ENCODE measurements at places on chromosomes 6 and 20.

GRCh38 chr6:51788121-51788520, 299.3 kb downstream of the PKHD1 start:
- no peak for DNase-seq

DNA sequence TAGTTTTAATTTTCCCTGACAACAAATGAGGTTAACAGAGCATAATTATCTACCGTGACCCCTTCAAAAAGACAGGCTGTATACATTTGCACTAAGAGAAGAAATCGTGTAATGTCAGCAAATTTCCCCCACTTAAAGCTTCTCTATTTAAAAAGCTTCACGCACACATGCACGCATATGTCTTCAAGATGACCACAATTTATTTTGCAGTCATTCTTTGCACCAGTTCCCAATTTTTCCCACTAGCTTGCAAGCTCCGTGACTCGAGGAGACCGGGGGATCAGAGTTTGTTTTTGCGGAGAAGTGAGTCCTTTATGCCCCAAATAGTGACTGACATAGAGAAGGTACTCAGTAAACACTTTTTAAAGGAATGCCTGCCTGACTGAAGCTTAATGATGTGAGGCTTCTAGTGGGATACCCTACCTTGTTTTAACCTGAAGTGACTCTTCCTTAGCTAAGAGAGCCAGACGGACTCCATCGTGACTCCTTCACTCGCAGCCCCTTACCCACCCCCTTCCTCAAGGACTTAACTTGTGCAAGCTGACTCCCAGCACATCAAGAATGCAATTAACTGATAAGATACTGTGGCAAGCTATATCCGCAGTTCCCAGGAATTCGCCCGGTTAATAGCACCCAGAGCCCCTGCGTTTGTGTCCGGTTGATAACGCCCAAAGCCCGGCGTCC, 9.3 kb upstream of the NQO2 start:
- DNase-seq = no peak

- no peak for DNase-seq
Observed at GRCh38 chr6:157292202-157292601, 31.1 kb downstream of the TMEM242 start.

DNA sequence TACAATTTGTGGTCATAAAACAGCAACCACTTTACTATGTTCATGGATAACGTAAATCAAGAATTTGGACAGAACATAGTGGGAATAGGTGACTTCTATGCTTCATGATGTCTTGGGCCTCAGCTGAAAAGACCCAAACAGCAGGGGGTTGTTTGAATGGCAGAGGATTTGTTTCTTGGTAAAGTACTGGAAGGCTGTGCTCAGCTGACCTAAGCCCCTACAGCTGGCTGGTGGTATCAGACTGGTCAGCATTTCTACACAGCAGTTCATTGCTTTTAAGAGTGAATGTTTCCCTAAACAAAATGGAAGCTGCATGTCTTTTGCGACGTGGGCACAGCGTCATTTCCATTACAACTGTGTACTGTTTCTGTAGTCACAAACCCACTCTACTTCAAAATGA, 148.5 kb upstream of the DEFB112 start:
- no peak for DNase-seq

GRCh38 chr6:135002974-135003703, 51.5 kb downstream of the HBS1L start:
- DNase-seq = no peak

DNA sequence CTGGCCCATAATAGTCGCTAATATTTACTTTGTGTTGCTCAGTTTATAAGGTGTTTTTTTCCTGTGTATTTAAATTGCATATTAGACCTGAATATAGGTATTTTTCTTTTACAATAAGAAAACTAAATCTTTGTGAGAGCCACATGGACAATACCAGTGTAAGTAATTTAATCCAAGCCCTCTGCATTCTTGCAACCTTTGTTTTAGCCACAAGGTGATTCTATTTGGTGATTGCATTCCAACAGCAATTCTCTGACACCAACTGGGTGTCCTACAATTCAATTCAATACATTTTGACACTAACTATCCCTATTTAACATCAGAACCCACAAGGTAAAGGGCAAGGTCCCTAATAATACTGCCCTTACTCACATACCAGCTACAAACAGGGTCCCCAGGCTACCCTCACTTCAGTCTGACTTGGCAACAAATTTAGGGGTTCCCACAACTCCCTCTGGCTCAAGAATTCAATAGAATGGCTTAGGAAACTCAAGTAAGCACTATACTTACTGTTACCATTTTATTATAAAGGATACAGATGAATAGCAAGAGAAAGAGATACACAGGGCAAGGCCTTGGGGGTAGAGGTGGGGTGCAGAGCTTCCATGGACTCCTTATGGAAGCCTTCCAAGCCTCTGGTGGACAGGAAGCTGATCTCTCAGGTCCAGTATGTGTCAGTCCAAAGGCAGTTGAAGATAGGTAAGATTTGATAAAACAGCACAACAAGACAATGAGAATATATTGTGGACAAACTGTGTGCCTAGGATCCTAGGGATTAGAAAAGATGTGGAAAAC, 169.3 kb downstream of the CD83 start:
- no peak for DNase-seq

GRCh38 chr6:142289687-142290086, 12.1 kb upstream of the ADGRG6 start:
- DNase-seq = no peak

DNA sequence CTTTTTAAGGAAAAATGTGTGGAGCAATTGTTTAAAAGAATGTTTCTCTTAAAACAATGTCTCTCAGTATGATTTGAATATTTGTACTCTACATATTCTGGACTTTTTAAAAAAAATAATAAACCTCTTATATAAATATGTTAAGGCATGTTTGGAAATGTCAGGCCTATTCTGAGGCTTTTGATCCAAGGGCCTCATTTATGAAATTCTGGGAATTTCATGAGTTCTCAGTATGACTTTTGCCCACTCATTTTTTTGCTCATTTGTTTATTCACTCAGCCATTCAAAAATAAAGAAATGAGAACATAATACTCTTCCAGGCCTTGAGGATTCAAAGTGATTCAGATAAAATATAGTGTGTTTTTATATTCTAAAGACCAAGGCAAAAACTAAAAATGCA, 60.4 kb downstream of the DOK5 start:
- DNase-seq = no peak

GRCh38 chr6:39576556-39577303, 148.5 kb downstream of the KIF6 start:
- no peak for DNase-seq

GRCh38 chr6:25381077-25381476, 101.9 kb downstream of the CARMIL1 start:
- DNase-seq = no peak

DNA sequence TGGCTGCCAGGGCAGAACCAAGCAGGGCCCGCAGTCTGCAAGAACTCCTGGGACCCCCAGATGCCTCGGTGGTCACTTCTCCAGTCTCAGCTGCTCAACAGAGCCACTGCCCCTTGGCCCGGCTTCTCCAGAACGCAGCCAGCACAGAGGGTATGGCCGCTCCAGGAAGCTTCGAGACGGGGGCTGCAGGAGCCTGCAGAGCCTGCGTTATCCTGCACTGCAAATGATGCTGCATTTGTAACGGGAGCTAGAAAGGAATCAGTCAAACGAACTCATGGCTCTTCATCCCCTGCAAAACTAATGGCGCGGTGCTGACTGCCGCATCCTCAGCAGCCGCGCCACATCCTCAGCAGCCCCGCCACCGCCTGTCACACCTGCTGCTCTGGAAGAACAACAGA, 254.9 kb downstream of the TAF4 start:
- DNase-seq = no peak

DNA sequence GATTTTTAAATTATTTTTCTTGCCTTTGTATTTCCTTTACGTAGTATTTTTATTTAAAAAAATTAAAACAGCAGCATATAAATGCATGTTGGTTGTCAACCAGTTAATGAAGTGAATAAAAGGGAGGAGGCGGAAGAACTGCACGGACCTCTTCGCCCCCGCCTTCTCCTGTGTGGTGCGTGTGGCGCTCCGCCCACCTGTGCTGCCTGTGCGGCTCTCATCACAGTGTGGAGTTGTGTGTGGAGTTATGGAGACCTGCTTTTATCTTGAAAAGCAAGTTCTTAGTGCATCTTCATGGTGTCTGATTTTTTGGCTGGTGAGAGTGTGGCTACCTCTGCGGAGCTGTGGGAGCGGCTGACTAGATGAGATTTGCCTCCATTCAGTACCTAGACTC, 58.4 kb downstream of the PTPN1 start:
- no peak for DNase-seq

DNA sequence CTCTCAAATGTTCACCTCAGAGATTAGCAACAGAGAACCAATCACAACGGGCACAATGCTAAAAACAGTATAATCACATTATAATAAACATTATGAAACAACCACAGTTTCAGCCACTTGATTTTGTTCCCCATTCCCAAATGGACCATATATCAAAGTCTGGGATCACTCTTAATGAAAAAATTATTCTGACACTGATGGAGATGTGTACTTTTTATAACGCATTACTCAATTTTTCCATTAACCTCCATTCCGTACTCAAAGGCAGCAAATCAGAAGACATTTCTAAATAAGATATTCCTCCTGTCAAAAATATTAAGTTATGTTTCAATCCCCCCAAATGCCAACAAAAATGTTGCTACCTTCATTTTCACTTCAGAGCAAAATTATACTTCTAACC, 2.8 kb downstream of the CPNE1 start:
- no peak for DNase-seq

- DNase-seq = no peak
Observed at GRCh38 chr6:142413111-142413510, 111.3 kb downstream of the ADGRG6 start.

DNA sequence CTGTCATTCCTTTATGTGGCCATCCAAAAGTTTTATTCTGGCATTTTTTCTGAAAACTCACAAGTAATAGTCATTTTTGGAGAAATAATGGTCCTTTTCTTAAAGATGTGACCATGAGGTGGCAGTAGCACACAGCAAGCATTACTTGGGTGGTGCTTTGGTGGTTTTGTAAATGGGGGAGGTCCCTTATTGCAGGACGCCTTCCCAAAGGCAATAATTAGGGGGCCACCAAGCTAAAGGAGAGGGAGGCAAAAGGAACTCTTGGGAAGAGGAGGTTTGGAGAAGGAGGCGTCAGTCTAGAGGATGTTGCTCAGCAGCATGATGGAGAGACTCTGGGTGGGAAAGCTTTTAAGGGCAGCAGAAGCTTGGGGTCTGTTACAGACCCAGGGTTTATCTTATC, 422.6 kb upstream of the MMS22L start:
- DNase-seq = no peak

DNA sequence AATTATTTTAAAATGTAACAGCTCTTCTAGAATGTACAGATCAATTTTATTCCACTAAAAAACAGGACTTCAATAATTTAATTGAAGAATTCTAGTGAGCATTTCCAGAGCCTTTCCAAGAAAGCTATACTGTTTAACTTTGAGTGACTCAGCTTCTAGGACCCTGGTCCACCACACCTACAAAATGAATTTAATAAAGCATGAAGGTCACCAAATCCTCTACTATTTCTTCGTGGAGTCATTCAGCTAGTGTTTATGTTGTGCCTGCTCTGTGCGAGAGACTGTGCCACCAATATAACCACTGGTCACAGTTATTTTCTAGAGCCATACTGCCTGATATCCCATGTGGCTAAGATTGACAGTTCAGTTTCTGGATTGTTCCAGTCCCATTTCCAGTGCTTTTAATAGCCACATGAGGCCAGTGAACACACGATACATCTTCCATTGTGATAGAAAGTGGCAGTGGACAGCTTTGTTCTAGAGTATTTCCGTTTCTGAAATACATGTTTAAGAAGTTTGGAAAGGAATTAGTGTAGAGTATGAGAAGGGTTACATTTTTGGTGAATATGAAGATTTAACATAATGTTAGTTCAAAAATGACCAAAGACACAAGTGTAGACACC, 160.7 kb downstream of the MTHFD1L start:
- no peak for DNase-seq

- no peak for DNase-seq
Observed at GRCh38 chr6:73180076-73180738, 45.1 kb downstream of the KHDC1L start.

DNA sequence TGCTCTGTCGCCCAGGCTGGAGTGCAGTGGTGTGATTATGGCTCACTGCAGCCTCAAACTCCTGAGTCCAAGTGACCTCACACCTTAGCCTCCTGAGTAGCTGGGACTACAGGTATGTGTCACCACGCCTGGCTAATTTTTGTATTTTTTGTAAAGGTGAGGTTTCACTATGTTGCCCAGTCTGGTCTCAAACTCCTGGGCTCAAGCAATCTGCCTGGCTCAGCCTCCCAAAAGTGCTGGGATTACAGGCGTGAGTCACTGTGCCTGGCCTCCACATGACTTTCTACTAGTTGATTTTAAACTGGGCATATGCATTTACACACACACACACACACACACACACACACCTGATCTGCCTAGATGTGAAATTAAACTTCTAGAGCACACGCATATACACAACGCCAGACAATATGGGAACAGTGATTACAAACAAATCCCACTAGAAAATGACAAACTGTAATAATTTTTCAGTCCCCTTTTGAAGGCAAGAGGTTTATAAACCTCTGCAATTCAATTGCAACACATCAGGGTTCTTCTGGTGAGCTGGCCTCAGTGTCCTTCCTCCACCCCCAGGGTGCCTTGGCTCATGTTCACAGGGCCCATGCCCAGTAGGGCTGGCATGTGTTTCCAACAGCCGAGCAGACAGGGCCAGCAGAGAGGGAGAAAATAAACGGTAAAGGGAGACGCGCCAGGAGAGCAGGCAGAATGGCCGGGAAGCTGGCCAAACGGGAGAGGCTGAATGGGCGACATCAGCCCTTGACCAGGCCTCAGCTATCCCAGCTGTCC, 31.2 kb downstream of the PARD6B start:
- no peak for DNase-seq

DNA sequence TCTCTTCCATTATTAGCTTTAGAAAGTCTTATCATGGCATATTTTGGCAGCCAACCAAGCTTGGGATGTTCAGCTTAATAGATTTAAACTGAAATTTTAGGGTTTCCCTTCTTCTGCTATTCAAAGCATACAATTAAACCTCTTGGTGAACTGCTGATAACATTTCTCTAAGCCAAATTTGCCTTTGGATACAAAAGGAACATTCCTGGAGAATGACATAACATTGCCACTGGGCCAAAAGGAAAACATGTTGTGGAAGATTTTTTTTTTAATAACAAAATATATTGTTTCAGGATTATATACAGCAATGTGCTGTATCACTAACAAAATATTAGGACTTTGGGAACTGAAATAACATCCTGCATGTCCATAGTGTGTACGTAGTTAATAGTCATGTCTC, 215.1 kb upstream of the TBX18 start:
- no peak for DNase-seq

GRCh38 chr6:132812756-132813172, 1.6 kb upstream of the RPS12 start:
- no peak for DNase-seq

GRCh38 chr20:38445901-38446425, 10.8 kb upstream of the SNHG17 start:
- DNase-seq = no peak

All from stimulated activated CD8-positive, alpha-beta memory T cell treated with anti-CD3 and anti-CD28 coated beads, Interleukin-4, amount 100 ng/mL, for 1 hour (primary cell).